Gastroesophageal sphincter (tissue), 4 donors: ENCODE measurements at places on chromosomes 12 and 14.

DNA sequence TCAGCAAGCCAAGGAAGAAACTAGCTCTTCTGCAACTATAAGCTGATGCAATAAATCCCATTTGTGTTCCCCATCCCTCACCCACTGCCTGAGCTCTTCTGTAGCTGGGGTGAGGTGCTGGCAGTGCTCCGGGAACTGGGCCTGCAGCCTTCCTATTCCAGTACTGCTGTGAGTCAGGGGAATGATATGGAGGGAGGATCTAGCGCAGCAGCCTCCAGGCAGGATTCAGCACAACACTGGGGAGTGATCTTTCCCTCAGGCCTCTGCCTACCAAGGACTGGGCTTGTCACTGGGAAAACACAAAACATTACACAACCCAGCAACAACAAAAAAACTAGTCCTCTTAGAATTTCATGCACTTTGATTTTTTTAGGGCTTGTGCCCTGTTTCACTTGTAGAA, 58.7 kb downstream of the ST8SIA1 start:
- peak; percentile 99 for ATAC-seq

DNA sequence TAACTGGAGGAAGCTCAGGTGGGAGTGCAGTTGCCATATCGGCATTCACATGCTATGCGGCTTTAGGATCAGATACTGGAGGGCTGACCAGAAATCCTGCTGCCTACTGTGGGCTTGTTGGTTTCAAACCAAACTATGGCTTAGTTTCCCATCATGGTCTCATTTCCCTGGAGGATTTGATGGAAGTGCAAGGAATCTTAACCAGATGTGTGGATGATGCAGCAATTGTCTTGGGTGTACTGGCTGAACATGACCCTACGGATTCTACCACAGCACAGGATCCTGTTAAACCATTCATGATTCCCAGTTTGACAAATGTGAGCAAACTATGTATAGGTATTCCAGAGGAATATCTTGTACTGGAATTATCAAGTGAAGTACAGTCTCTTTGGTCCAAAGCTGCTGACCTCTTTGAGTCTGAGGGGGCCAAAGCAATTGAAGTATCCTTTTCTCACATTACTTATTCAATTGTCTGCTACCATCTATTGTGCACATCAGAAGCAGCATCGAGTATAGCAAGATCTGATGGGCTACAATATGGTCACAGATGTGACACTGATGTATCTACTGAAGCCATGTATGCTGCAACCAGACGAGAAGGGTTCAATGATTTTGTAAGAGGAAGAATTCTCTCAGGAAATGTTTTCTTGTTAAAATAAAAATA, 42.9 kb downstream of the RALGAPA1 start:
- no peak for ATAC-seq

GRCh38 chr12:104505095-104505818, 48.5 kb downstream of the CHST11 start:
- ATAC-seq, result no peak

- no peak for ATAC-seq
Observed at GRCh38 chr14:86035882-86036281, 505.9 kb downstream of the FLRT2 start.

GRCh38 chr12:52713960-52714886, 10.9 kb upstream of the KRT77 start:
- ATAC-seq, result no peak

- ATAC-seq, result no peak
Observed at GRCh38 chr12:27866373-27867101, 86.5 kb upstream of the MANSC4 start.

GRCh38 chr14:59389936-59390335, 75.2 kb downstream of the GPR135 start:
- ATAC-seq, result no peak
